A172 (cell line): ENCODE measurements at places on chromosomes 2 and 18. TPM values are rescaled to one million over a fixed set of nuclear protein-coding genes. Genes with fewer than 3 reads are reported as not detected.

The LYPD6B gene
- total RNA-seq, result 0.38 TPM in 1 of 2 replicates, not detected in the other

DNA sequence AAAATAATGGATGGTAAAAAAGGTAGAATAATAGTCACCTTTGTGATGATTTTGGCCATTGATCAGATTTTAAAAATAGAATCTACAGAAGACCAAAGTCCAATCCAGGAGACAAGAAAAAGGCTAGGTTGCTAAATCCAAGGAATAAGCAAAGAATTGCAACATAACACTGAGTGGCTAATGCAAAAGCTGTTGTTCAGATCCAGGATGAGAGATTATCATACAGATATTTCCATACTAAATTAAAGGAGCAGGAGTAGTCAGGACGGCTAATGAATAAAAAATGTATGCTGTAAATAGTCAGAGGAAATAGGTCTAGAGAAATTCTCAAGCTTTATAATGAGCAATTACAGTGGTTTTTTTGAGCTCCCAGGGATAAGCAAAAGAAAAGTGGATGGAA, 745.9 kb upstream of the ACVR2A start:
- DNase-seq, result no peak

DNA sequence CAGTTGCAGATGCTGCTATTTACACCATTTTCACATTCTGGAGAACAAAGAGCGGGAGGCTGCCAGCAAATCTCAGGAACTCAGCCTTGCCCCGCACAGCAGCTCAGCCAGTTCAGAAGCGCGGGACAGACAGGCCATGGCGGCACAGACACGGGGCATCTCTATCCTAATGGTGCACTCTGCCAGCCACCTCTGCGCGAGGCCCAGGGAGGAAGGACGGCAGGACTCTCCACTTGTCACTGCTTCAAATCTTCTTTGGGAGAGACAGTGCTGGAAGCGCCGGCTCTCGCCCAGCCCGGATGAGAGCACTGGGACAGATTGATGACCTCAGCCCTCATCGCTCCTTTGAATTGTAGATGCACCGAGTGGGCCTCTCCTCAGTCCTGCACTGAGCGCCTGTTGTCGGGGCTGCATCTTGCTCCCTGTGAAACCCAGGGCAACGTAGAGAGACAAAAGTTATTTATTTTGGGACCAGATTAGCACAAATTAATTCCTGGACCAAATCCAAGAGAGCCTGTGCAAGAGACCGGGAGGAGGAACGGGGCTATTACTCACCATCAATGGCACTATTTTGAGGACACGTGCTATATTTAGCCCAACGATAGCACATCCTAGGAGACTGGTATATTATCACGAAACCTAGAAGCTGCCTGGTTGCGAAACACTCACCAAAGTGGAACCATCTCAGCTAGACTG, 211.4 kb upstream of the SMIM21 start:
- peak; percentile 49 for DNase-seq

The ASB18 gene
- total RNA-seq, result not detected in 2 replicates

The RNF125 gene
- 0.02 and 0.36 TPM in 2 replicates for total RNA-seq
